Stimulated activated CD8-positive, alpha-beta memory T cell treated with anti-CD3 and anti-CD28 coated beads, Interleukin-7, amount 100 ng/mL, for 4 hours (primary cell): ENCODE measurements at places on chromosomes 12 and 14.

- no peak for DNase-seq
Observed at GRCh38 chr12:57474430-57474829, 5.2 kb downstream of the ARHGAP9 start.

GRCh38 chr12:131836193-131836592, 8.0 kb downstream of the MMP17 start:
- no peak for DNase-seq

DNA sequence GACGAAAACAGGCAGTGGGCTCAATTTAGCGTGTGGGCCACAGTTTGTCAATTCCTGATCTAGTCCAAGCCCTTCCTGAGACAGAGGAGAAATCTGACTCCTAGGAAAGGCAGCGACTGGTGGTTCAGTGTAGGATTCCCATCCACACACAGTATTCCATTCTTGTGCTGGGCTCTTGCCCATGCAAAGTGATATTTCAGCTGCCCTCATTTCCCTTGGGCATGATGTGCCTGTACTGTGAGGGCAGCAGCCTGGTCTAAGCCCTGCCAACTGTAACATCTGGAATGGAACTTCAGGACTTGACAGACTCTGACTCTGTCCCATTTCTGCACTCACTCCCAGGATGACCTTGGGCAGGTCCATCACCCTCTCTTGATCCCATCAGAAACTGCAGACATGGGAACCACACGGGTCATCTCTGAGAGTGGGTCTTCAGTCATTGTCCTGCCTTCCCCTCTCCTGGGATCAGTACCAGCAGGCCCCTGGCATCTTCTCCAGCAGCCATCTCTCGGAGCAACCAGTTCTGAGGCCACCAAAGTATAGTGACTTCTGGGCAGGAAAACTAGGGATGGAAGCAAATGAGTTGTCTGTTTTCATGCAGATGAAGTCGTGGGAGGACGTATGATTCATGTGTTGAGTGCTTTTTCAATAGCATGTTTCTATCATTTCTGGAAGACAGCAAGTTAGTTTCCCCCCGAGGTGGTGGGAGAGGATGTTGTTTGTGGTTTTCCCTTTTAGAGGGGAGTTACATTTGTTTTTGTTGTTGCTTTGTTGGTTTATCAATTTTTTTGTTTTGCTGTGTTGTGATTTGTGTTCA, 54.2 kb upstream of the BCL2L14 start:
- no peak for DNase-seq

GRCh38 chr14:54447231-54447692, 6.1 kb upstream of the CNIH1 start:
- DNase-seq, result no peak

GRCh38 chr12:75982169-75982564, 49.4 kb downstream of the PHLDA1 start:
- no peak for DNase-seq

- DNase-seq, result peak; percentile 93
Observed at GRCh38 chr12:13100882-13101769, 2.3 kb downstream of the GSG1 start.

GRCh38 chr12:45439039-45439438, 223.1 kb downstream of the ANO6 start:
- DNase-seq, result no peak

GRCh38 chr12:129964826-129965457, 61.1 kb upstream of the TMEM132D start:
- DNase-seq, result no peak

GRCh38 chr12:74849801-74850200, 312.2 kb downstream of the ATXN7L3B start:
- no peak for DNase-seq

GRCh38 chr14:54356172-54356571, 40.6 kb upstream of the CDKN3 start:
- no peak for DNase-seq

GRCh38 chr12:99767809-99768208, 120.3 kb downstream of the GARIN6 start:
- DNase-seq, result no peak

DNA sequence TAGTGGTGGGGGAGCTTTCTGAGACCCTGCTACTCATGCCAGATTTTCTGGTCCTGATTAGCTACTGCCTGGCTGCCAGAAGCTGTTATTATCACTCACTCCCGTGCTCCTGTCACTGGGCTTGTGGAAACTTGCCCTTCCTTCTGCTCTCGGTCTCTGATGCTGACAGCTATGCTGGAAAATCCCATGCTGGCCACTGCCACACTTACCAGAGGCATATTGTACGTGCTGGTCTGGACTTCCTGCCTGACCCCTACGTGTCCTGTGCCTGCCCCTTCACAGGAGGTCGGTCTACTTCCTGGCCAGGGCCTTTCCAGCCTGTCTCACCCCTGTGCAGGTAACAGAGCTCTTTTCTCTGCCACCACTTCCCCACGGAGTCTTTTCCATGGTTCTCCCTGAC, 149.4 kb upstream of the PLEKHG7 start:
- no peak for DNase-seq

DNA sequence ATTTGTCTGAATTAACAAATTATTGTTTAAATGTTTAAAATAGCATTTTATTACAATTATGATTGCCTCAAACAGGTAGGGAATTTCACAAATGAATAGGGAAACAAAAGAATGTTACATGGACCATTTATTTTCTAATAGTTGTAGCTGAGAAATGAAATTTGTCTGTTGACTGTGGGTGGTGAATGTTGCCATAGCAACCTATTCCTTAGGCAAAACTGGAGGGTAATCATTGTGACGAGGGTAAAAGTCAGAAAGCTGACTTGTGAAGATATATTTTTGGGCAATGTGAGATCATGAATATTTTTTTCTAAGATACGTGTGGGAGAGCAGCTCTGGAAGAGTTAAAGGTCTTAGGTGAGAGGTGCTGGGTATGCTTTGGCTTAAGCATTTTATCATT, 24.2 kb upstream of the CLEC14A start:
- no peak for DNase-seq

DNA sequence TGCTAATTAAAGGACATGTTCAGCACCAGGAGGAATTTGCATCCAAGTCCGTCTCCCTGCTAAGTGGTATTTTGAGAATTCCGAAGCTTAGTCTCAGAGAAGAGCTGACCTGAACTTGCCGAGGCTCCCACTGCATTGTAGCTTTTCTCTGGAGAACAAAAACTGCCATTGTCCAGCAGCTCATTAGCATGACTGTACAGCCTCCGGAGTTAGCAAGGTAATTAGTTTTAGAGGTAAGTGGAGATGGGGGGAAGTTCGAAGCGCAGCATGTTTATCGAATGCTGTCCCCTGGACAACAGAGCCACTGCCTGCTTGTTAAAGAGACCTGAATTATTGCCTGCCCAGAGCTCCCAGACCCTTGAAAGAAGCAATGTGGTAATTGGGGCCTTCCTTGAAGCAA, 160.3 kb upstream of the PELI2 start:
- no peak for DNase-seq

DNA sequence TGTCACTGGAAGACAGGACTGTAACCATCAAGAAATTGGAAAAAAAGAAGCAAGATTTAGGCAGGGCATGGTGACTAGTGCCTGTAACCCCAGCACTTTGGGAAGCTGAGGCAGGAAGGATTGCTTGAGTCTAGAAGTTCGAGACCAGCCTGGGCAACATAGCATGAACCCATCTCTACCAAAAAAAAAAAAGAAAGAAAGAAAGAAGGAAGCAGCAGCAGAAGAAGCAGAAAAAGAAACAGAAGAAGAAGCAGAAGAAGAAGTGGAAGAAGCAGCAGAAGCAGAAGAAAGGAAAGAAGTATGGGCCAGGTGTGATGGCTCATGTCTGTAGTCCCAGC, 30.5 kb upstream of the LGALS3 start:
- DNase-seq, result no peak

DNA sequence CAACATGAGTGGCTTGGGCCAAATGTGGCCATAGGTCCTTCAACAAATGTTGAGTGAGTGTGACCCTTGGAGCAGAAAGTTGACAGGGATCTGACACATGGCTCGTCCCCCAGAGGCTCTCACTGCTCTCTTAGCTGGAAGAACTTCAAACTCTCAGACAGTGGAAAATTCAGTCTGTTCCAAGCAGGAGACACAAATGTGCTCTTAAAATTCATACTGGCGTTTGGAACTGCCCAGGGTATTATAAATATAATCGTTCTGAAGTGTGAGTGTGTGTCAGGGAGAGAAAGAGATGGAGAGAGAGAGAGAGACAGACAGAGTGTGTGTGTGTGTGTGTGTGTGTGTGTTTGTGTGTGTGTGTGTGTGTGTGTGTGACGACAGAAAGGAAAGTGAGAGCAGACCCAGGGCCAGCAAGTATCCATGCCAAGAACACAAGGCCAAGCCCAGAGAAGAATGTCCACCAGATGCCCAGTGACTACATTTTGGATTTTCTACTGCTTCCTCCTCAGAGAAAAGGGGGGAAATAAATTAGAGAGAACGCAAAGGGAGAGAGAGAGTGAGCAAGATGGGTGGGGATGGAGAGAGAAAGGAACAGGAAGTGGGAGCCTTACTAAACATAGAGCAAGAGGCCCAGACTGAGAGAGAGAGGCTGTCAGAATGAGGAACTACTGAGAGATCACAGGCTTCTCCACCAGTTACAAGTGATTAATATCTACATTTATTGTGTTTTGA, 193.6 kb upstream of the NUDT4 start:
- no peak for DNase-seq

GRCh38 chr12:42504049-42504448, 85.5 kb downstream of the PRICKLE1 start:
- DNase-seq, result no peak

- no peak for DNase-seq
Observed at GRCh38 chr12:68271346-68271745, 17.9 kb upstream of the IL22 start.

GRCh38 chr12:41211448-41211847, 23.3 kb downstream of the PDZRN4 start:
- no peak for DNase-seq

- peak; percentile 90 for DNase-seq
Observed at GRCh38 chr12:116818948-116819832, 62.1 kb downstream of the HRK start.

- DNase-seq, result no peak
Observed at GRCh38 chr12:132109741-132110140, 34.4 kb downstream of the DDX51 start.

GRCh38 chr12:128974881-128975280, 121.6 kb downstream of the GLT1D1 start:
- no peak for DNase-seq

- DNase-seq, result no peak
Observed at GRCh38 chr12:53051881-53052412, 2.1 kb downstream of the TNS2 start.
